ENCODE measurements at places on chromosomes 1 and 21.
A peak's percentile ranks its signal among the peaks of the same experiment; 100 is the strongest.

- no peak for DNase-seq
Observed at GRCh38 chr1:179745131-179745611, 2.1 kb downstream of the FAM163A start.

- no peak for DNase-seq
Observed at GRCh38 chr1:54885807-54886723, 930 bp downstream of the DHCR24 start.

DNA sequence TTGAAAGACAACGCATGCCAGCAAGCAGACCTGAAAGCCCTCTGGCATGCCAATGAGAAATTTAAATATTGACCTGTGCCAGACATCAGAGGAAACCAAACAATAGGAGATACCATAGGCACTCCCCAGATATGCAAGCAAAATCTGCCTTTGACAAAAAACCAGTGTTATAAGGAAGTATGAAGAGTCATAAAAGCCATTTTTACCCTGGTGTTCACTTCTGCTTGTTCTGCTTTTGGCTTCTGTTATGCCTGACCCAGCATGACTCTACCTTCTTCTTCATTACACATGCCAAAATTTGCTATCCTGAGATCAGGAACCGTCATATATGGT lies 26.4 kb downstream of the NPHS2 start:
- DNase-seq: no peak

DNA sequence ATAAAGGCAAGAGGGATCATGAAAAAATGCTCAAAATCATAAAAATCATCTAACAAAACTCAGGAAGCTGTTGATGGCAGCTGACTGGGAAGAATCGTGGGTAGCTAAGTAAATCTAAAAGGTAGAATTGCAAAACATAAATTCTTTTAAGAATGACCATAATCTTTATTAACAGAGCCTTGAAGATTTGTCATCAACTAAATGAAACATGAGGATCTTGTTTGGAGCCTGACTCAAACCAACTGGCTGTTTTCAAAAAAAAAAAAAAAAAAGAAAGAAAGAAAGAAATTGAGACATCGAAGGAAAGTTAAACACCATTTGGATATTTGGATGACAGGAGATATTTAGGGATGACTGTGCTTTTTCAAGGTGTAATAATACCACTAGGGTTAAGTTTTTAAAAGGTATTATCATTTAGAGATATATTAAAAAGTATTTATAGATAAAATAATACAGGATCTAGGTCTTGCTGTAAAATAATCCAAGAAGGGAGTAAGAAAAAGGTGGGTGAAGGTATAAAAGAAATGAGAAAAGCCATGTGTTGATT lies 48.6 kb downstream of the CD34 start:
- no peak for DNase-seq

DNA sequence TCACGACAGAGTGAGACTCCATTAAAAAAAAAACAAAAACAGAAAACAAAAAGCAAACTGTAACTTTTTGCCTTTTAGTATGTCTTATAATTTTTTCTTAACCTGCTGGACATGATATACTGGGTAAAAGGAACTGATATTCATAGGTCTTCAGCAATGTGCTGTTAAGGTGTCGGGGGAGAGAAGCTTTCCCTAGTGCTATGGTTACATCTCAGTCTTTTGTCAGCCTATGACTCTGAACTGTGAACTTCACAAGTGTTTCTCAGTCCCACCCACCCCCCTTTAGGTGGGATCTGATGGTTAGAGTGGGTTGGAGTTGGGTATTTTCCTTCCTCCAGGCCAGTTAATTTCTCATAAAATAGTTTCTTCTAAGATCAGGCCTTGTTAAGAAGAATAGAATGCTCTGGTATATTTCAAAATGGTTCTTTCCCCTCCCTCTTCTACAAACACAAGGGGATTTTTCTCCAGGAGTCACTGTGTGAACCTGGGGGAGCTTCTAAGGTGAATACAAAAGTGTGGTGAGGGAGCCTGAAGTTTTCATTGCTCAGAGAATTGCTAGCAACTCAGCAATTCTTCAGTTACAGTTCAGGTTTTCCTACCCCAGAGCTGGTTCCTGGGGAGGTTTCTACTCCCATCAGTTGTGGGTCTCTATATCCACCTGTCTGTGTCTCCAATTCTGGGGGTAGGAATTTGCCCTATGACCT lies 16.1 kb upstream of the EDARADD start:
- no peak for DNase-seq

DNA sequence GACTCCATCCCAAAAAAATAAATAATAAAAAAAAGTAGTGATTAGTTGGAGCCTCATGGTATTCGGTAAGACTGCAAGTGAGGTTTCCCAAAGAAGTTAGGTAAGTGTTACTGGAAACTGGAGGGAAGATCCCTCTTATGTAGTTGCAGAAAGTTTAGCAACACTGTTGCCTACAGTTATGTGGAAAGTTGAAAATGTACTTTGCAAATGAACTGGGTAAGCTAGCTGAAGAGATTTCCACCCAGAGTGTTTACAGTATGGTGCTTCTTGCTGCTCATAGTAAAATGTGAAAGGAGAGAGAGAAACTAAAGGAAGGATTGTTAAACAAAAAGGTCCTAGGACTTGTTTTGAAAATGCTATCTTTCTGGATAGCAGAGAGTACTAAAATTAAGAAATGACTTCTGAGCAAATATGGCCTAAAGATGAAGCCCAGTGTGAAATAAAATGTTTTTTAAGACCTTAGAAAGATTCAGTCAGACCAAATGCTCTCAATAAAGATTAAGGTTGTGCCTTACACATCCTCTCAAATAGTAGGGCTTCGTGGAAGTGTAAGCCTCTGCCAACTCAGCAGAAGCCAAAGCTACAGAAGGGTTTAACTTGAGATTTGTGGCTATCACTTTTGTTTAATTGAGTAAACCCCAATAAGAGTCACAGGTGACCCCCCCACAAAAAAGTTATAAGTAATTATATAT lies 31.5 kb downstream of the RPS6KC1 start:
- DNase-seq: no peak

- no peak for DNase-seq
Observed at GRCh38 chr1:219041141-219041540, 132.5 kb upstream of the LYPLAL1 start.

DNA sequence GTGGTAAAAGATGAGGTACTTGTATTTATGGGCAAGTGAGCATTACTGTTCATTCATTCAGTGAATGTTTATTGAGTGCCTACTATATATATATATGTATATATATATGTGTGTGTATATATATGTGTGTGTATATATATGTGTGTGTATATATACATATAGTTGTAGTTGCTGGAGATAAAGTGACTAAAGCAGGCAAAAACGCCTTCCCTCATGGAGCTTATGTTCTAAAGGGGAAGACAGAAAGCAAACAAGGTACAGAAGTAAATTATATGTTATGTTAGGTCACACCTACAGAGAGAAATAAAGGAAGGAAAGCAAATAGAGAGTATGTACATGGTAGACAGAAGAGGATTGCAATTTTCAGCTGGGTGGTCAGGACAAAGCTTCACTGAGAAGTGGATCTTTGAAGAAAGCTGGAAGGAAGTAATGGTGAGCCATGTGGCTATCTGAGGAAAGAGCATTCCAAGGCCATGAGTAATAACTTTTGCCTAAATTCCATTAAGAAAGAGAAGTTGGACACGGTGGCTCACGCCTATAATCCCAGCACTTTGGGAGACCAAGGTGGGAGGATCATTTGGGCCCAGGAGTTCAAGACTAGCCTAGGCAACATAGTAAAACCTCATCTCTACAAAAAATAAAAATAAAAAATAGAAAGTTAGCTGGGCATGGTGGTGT lies 33.5 kb upstream of the KLF17 start:
- DNase-seq: no peak

- DNase-seq: peak; percentile 78
Observed at GRCh38 chr1:235417086-235417697, 50.0 kb downstream of the TBCE start.

DNA sequence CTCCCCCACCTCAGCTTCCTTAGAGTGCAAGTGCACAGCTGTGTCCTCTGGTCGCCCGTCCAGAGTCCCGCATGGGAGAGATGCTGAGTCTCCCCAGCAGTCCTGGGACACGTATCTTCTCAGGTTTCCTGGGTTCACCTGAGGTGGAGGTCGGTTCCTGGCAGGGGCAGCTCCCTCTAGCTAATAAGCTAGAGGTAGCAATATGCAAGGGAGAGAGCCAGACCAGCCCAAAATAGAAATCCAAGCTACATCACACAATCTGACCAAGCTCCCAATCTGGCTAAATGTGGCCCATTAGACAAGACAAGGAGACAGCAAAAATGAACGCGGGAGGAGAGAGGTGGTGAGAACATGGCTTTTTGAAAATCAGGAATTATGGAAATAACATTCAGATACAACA lies 30.9 kb upstream of the CADM3 start:
- DNase-seq: no peak

- no peak for DNase-seq
Observed at GRCh38 chr1:181645171-181645570, 161.9 kb downstream of the CACNA1E start.

DNA sequence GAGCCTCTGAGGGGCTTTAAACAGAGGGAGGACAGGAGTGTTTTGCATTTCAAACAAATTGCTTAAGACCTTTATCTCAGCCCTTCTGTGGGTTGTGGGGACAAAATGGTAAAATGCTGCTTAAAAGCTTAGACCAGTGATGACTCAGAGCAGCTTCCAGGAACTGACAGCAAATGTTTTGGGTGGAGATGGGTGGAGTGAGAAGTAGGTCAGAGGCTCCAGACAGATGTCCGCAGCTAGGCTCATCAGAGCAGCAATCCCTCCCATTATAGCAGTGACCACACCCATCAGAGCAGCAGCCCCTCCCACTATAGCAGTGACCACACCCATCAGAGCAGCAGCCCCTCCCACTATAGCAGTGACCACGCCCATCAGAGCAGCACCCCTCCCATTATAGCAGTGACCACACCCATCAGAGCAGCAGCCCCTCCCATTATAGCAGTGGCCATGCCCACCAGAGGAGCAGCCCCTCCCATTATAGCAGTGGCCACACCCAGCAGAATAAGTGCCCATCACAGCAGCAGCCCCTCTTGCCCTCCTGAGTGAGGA lies 532.2 kb downstream of the MATN1 start:
- DNase-seq: peak; percentile 81

GRCh38 chr1:89608319-89608983 lies 24.5 kb upstream of the LRRC8C start:
- peak; percentile 90 for DNase-seq

All from CD4-positive, alpha-beta T cell treated with Interleukin-10 for 1 hour (primary cell).